Hematopoietic multipotent progenitor cell treated with erythropoietin and hydrocortisone succinate and interleukin-3 and kit ligand, for 15 days (in vitro differentiated cells): ENCODE measurements at places on chromosomes 4 and X.

- no peak for DNase-seq
Observed at GRCh38 chr4:110188113-110188512, 10.3 kb downstream of the ELOVL6 start.

DNA sequence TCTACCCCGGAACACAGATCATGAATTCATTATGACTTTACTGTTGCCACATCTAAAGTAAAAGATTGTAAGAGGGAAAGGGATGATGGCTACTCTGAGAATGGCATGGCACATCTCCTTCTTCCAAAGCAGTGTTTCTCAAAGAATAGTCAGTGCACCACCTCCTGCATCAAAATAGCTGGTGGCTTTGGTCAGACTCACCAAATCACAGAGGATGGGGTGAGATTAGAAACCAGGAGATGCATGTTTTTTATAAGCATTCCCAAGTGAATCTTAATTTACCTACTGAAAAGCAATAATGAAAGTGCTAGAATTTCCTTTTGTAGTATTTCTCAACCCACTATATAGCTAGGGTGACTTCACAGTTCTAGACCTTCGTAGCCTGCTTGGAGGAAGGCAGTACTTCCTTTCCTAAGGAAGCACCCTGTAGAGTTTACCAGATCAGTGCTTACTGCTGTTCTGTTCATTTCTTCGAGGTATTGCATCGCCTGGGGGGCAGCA lies 340.8 kb upstream of the KLF3 start:
- no peak for DNase-seq

DNA sequence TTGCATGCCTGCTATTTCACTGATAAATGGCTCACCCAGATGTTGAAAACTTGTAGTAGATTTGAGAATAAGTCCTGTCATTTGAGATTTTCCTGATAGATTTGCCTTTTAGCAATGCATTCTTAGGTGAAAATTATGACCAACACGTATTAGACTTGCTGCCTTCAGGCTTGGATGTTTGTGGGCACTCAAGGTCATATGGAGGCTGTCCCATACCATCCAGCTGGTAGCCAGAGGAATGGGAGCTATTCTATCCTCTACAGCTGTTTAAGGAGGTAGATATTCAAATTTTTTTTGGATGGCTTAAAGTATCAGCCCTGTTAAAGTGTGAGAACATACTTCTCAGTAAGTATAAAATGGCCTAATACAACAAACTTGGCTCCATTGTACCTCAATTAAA lies 34.7 kb downstream of the RTL3 start:
- DNase-seq, result no peak

DNA sequence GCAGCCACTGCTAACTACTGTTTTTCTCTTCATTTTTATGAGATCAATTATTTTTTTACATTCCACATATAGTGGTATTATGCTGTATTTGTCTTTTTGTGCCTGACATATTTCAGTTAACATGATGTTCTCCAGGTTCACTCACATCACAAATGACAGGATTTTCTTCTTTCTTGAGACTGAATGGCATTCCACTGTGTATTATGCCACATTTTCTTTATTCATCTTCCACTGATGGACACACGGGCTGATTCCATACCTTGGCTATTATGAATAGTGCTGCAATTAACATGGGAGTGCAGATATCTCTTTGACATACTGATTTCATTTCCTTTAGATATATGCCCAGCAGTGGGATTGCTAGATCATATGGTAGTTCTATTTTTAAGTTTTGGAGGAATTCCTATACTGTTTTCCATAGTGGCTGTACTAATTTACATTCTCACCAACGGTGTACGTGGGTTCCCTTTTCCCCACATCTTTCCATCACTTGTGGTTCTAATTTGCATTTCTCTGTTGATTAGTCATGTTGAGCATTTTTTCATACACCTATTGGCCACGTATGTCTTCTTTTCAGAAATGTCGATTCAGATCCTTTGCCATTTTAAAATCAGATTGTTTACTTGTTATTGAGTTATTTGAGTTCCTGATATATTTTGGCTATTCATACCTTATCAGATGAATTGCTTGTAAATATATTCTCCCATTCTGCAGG lies 14.9 kb upstream of the ZCCHC4 start:
- no peak for DNase-seq

- no peak for DNase-seq
Observed at GRCh38 chrX:103782640-103783039, 6.0 kb downstream of the PLP1 start.

- no peak for DNase-seq
Observed at GRCh38 chr4:146709956-146710355, 71.3 kb downstream of the POU4F2 start.

DNA sequence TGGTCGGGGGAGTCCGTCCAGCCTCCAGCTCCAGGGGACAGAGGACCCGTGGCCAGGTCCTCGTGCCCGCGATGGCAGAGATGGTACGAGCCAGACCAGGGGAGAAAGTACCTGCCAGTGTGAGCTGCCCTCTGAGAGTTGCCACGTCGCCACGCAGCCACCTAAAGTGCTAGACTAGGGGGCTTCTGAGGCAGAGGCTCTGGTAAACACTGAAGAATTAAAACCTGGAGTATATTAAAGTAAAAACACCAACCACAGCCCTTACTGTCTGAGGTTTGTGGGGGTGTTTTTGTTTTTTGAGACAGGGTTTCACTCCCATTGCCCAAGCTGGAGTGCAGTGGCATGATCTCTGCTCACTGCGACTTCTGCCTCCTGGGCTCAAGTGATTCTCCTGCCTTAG lies 60.1 kb upstream of the SORCS2 start:
- no peak for DNase-seq

GRCh38 chrX:13659063-13659462 lies 6.1 kb downstream of the TCEANC start:
- no peak for DNase-seq

DNA sequence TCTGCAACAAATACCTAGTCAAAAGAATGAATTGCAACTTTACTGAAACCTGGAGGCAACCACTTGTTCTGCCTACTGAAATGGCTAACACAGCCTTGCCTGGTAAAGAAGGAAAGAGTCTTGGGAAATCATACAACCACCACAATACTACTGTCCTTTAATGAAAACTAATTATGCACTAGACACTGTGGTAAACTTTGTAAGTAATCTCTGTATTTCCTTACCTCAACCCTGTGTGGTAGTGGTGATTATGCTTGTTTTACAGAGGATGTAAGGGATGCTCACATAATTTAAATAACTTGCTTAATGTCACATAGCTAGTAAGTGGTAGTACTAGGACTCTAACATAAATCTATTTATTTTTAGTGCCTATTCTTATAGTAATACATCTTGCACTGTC lies 44.7 kb downstream of the TMEM156 start:
- DNase-seq, result no peak

GRCh38 chr4:184362396-184362795 lies 112.0 kb downstream of the IRF2 start:
- no peak for DNase-seq

- DNase-seq, result no peak
Observed at GRCh38 chr4:85676050-85676425, 201.1 kb downstream of the ARHGAP24 start.

GRCh38 chrX:1450361-1451161 lies 2.1 kb downstream of the ASMTL start:
- no peak for DNase-seq

- no peak for DNase-seq
Observed at GRCh38 chr4:62302710-62303109, 1102.6 kb downstream of the ADGRL3 start.

GRCh38 chrX:46791927-46792809 lies 33.2 kb upstream of the SLC9A7 start:
- peak; percentile 1 for DNase-seq

- no peak for DNase-seq
Observed at GRCh38 chr4:27081675-27082586, 221.3 kb downstream of the STIM2 start.

DNA sequence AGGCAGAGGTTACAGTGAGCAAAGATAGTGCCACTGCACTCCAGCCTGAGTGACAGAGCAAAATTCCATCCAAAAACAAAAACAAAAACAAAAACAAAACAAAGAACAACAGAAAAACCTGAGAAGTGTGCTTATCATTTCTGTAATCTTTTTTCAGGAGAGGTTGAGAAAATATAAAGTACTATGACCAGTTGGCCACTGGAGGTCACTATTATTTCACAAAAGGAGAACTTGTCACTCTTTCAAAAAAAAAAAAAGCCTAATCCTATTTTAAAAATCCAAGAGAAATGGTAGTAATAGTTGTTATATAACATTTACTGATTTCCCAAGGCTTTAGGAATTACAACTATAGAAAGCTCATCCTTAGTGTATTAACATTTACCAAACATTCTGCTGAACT lies 24.9 kb upstream of the RNF150 start:
- DNase-seq, result peak; percentile 9

GRCh38 chr4:89301902-89302301 lies 5.7 kb downstream of the GPRIN3 start:
- DNase-seq, result no peak

DNA sequence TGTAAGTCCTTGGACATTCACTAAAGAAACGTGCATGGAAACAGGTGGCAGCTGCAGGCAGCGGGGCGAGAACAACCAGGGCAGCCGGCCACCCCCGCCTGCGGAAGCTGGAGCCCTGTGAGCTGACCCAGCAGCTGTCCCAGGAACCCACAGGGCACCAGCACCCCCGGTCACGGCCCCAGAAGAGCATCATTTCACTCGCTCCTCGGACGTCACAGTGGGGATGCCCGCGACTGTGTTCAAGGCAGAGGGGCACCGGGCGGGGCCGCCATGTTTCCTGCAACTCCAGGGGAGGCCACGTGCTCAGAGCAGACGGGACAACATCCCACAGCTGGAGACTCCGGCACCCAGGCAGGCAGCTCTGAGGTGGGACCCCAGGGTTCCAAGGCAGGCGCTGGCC lies 45.0 kb upstream of the CPLX1 start:
- no peak for DNase-seq

DNA sequence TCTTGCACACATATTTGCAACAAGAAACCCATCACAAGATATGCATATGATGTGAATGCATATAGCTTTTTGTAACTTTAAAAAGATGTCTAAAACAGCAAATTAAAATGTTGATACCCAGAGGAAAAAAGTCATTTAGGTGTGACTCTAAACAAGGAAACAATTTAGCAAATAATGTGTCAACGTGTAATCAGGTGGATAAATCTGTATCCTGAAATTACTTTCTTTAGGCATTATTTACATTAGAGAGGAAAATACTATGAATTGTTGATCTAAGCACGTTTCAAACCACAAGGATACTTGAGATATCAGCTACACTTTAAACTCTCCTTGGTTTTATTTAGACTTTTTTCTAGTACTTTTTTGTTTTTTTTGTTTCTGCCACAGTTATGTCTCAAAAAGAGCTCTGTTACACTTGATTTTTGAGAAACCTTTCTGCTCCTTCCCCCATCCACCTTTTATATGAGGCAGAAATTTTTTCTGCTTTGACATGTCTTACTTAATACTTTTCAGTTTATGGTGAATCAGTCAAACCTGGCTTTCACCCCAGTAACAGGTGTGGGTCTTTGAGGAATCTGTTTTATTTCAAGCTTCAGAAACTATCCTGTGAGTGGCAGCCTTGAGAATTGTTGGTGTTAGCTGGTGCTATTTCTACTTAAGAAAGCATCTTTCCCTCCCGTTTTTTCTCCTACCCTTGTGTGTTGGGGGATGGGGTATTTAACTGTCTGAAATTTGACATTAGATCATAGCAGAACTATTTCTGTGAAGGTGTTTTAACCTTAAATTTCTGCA lies 1.9 kb downstream of the NPNT start:
- DNase-seq, result no peak

GRCh38 chr4:28675582-28675981 lies 1814.9 kb downstream of the STIM2 start:
- no peak for DNase-seq

- no peak for DNase-seq
Observed at GRCh38 chr4:4326166-4326565, 36.1 kb downstream of the ZBTB49 start.

DNA sequence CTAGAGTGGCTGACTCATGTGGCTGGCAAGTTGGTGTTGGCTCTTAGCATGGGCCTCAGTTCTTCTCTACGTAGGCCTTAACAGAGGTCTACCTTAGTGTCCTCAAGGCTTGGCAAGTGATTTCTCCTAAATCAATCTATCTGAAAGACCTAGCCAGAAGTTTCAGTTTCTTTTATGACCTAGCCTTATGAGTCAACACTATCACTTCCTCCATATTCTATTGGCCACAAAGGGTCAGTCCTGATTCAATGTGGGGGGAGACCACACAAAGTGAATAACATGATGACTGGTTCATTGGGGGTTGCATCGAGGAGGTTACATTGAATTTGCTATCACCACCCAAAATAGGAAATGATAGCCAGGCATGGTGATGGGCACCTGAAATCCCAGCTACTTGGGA lies 5.8 kb upstream of the NRK start:
- no peak for DNase-seq

DNA sequence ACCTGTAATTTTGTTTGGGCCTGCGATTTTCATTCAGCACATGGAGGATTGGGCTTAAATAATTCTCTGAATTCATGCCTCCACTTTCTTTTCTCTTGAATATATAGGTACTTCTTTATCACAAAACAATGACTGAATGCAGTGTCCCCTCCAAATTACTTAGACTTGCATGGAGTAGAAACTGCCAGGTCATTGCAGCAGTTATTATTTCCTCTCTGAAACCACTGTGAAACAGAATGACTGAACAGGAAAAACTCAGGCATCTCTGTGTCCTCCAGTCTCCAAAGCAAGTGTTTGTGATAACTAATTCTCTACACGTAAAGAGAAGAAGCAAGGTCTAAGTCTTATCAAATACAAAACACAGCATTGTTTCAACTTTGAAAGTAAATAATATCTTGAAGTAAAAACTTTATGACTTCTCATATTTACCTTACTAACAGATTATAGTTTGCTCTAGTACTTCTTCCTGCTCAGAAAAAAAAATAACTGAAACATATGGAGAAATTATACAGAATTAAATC lies 144.5 kb upstream of the DIAPH2 start:
- DNase-seq, result no peak

DNA sequence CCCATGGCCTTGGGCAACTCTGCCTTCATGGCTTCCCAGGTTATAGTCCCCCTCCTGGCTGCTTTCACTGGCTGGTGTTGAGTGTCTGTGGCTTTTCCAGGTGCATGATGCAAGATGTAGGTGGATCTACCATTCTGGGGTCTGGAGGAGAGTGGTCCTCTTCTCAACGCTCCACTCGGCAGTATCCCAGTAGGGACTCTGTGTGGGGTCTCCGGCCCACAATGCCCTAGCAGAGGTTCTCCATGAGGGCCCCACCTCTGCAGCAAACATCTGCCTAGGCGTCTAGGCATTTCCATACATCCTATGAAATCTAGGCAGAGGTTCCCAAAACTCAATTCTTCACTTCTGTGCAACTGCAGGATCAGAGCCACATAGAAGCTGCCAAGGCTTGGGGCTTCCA lies 763.4 kb upstream of the EPHA5 start:
- no peak for DNase-seq
